GM12891 (cell line): ENCODE measurements at places on chromosomes 3 and 15.

DNA sequence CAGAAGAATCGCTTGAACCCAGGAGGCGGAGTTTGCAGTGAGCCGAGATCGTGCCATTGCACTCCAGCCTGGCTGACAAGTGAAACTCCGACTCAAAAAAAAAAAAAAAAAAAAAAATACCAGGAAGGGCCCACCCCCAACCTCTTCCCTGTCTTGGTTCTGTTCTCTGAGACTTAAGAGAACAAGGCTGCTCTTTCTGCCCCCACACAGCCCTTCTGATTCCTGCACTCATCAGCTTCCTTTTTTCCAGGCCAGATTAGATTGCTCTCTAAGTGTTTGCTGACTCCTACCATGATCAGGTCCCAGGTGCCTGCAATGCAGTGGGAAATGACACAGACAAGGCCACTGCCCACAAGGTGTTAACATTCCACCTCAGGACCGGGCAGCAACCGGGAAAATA, 13.0 kb downstream of the TMEM44 start:
- DNase-seq = no peak

DNA sequence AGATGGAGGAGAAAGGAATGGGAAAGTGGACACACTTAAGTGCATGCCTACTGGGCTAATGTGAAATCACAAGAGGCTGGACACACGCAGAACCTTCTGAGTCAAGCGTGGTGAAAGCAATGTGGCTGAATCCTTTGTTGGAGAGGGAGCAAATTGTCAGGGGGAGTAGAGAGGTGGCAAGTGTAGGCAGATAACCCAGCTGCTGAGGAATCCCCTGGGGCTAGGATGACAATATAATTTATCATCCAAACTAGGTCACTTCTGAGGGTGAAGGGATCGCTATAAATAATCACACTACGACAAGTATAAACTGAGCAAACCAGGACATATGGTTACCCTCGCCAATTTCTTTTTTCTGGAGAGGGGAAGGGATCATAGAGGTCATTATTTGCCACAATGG, 28.7 kb downstream of the TAMM41 start:
- DNase-seq = no peak

GRCh38 chr15:69631005-69631404, 178.4 kb downstream of the RPLP1 start:
- no peak for DNase-seq

- no peak for DNase-seq
Measured at GRCh38 chr3:45955017-45955647, 11.9 kb downstream of the CXCR6 start.

DNA sequence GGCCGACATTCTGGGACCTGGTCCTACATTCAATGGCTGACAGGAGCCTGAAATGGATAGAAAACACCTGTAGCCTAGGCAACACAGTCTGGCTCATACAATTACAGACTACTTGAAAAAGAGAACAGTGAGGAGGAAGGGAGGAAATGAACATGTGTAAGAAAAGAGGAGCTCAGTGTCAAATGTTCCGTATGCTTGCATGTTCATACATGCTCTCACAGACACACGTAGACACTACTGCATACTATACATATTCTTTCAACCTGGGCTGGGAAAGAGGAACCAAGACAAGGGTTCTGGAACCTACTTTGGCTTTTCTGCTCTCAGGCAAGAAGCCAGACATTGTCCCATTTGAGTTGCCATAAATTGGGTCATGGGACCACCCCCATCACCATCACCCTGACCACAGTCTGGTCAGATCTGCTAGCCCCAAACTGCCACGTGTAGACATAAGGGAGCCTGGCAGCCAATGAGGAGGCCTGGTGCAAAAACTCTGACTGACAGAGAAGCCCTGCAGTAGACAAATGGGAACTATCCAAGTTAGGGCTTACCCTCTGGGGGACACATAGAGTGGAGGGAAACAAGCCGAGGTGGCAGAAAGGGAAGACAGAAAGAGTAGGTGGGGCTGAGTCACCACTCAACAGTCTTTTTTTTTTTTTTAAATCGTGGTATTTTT, 310.0 kb downstream of the SHQ1 start:
- DNase-seq = no peak

DNA sequence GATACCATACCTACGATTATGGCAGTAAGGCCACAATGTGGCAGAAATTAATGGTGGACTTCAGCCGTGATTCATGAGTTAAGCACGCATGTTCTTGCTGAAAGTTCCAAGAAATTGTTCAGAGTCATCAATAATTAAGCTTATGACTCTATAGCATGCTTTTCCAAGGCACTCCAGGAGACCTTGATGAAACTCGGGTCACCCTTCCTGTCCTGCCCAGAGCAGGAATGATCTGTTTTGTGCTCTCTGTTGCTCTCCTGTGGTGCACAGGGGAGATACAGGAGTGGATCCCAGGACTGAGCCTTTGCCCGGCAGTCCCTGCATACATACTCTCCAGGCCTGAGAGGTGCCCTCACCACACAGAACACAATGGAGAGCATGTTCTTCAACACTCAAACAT, 141.6 kb upstream of the SLC2A2 start:
- DNase-seq = no peak

GRCh38 chr3:107929088-107929487, 161.7 kb downstream of the CD47 start:
- DNase-seq = no peak

DNA sequence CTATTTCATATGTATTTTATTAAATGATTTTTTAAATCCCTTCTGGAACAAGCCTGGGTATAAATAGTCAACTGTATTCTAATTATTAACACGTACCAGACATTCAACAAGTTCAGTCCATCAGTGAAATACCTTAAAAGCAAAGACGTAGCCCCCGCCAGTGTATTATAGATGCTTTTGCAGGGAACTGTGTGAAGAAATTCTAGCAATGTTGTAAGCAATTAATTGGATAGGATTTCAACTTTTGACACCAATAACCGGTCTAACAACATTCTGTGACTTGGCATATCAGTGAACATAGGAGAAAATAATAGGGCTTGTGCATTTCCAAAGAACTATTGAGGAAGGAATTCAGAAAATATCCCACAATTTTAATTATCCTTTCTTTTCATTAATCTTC, 67.2 kb upstream of the TGFBR2 start:
- DNase-seq = no peak

DNA sequence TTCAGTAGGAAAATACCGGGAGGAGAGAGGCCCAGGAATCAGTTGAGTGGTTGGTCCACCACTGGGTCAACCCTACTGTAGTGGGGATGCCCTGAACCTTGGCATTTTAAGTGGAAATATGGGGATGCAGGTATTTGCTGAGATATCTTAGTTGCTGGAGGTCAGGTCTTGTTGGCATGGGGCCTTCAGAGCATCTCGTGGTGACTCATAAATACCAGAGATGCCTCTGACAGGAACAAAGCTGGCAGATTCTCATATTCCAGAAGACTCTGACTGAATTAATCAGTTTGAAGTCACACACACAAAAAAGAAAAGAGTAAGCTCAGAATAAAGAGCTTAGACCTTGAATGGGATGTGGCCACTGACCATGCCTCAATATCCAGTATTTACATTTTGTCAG, 91.6 kb downstream of the CACNA2D3 start:
- DNase-seq = no peak

DNA sequence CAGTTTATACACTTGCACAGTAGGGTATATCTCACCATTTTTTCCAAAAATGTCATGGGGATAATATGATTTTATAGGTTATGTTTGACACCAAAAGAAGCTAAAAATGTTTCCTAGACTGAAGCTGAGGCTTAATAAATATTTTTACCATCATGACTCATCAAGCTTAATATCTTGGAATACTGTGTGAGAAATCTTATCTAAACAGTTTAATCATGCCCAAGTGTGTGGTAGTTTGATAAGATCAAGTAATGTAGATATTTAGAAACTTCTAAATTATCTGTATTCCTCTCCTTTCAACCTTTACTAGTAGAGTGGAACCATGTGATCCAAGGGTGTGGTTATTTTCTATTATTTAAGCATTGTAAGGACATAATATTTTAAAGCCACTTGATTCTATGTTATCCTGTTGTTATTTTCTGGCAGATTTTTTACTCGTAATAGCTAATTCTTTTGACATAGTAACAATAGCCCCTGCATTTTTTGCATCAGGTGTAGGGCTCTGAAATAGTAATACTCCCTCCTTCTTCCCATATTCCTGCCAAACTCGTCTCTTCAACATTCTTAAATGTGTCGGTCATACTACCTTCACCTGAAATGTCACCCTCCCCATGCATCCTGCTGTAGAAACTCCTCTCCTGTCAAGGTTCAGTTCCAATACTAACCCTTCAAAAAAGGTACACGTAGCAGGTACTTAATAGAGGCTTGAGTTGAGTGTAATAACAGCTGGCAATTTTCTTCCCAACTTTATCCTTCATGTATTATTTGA, 729.6 kb downstream of the NLGN1 start:
- no peak for DNase-seq

GRCh38 chr3:170204023-170204472, 18.2 kb upstream of the PRKCI start:
- no peak for DNase-seq

- DNase-seq = no peak
Measured at GRCh38 chr3:36688815-36689214, 75.5 kb downstream of the DCLK3 start.

GRCh38 chr15:40114218-40114617, 5.5 kb upstream of the BMF start:
- DNase-seq = no peak

DNA sequence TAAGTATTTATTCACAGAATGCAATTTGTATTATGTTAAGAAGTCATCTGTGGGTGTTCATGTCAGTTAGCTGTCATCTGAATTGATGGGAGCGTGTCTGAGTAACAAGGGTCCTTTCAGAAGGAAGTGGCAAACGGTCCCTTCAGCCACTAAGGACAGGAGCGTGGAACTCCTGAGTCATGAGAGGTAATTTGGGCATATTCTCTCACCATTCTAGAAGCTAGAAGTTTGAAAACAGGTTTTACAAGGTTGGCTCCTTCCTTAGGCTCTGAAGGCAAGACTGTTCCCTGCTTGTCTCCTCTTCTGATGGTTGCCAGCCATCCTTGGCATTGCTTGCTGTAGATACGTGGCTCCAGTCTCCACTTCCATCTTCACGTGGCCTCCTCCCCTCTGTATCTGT, 19.7 kb downstream of the ABHD2 start:
- no peak for DNase-seq

DNA sequence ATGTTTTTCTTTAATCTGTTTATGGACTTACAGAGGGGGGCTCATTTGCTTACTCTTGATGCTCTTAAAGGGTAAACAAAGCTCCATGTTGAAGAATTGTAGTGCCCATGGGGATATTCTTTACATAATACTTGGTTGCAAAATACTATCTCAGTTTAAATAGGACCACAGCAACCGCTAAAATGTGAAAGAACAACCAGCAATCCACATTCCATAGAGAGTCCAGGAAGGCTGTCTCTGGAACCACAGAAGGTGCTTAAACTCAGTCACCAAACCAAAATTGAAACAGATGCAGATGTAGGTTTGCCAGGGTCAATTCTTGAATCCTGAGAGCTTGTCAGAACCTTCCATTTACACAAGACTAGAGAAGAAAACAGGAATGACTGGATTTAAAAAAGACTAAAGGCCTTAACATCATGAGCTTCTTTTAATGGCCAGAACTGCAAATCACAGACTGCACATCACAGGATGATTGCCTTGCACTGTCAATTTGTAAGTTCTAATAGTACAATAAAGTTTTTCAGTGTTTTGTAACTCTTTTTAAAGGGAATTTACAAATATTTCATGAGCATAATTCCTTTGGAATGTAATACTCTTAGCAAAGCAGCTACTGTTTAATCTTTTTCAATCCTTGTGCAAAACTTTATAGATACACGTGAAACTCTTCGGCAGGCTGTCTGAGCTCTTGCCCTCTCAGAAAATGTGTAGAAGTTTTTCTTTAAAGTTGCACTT, 661.6 kb downstream of the SI start:
- no peak for DNase-seq

DNA sequence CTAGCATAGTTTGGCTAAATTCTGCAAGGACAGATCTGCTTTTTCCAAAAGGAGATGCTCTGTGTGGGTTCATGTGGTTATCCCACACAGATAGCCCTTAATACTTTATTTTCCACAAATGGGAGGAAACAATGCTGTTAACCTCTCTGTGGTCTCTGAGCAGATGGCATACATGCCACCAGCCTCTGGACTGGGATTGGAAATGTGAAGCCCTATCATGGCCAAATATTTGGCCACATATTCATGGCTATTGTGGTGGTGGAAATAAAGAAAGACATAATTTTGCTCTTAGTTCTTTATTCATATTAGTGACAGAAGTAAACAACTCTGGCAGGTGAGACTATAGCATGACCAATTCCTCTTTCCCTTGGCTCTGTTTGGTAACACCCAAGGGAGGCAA, 726.2 kb downstream of the ROBO1 start:
- DNase-seq = no peak

- DNase-seq = no peak
Measured at GRCh38 chr15:65956307-65956706, 87.0 kb downstream of the RAB11A start.

- no peak for DNase-seq
Measured at GRCh38 chr3:48598323-48599076, 3.4 kb upstream of the COL7A1 start.

DNA sequence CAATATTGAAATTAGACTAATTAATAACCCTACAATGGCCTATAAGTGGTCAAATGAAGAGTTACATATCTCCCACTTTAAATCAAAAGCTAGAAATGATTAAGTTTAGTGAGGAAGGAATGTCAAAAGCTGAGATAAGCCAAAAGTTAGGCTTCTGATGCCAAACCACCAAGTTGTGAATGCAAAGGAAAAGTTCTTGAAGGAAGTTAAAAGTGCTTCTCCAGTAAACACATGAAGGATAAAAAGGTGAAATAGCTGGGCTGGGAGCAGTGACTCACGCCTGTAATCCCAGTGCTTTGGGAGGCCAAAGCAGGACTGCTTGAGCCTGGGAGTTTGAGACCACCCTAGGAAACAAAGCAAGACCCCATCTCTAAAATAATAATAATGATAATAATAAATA, 46.9 kb upstream of the DCUN1D1 start:
- DNase-seq = no peak

DNA sequence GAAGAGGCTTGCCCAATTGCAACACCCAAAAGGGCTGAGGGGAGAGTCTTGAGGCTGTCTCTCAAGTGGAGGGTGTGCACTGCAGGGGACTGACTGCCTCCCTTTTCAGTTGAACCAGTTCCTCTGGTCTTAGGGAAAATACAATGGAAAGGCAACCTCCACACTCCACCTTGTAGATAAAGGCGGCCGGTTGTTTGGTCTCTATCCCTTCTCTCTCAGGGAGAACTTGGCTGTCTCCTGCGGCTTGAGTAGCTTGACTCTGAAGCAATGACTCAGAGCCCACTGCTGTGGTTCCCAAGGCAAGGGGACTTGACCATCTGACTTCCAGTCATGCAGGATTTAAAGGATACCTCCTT, 143.2 kb upstream of the UMPS start:
- DNase-seq = no peak

DNA sequence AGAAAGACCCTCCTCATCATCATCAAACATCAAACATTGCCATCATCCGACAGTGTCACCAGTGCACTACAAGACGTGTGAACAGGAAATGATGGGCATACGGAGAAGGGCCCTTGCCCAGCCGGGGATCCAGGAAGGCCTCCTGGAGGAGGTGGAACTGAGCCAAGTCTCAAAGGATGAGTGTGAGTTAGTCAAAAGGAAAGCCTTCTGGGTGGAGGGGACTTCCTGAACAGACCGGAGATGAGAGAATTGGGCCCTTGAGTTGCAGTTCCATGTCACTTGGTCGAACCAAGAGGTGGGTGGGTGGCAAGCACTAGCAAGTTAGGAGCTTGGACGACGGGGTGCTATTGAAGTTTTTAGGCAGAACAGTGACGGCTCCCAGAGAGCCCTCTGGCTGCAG, 8.5 kb downstream of the SEMA4B start:
- no peak for DNase-seq
